Central memory CD8-positive, alpha-beta T cell (primary cell): ENCODE measurements at places on chromosomes 2 and 18.

GRCh38 chr2:217071416-217071815, 211.6 kb upstream of the TNP1 start:
- H3K4me1 ChIP-seq: no peaks in the 10 kb centered on the region
- H3K27ac ChIP-seq: no peak overlapping the region
- no peaks in the 10 kb centered on the region for H3K27me3 ChIP-seq
- H3K36me3 ChIP-seq: no peaks in the 10 kb centered on the region
- DNase-seq: no peak

DNA sequence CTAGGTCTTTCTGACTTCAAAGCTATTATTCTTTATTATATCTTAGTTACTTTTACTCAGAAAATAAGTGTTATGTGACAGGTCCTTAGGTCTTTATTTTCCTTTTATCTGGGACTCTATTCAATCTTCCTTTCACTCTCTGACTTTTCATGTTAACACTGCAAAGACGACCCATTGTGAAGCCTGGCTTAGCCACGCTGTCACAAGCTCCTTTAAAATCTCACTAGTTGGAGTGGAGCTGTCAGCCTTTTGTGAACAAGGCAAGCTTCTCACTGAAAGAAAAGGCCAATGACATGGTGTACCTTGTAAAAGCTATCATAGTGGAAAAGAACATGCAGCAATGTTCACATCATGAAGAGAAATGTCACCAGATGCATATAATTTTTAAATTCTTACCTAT, 1130.7 kb upstream of the FAM98A start:
- H3K27me3 ChIP-seq: no peaks in the 10 kb centered on the region
- no peak overlapping the region for H3K4me3 ChIP-seq
- H3K36me3 ChIP-seq: no peaks in the 10 kb centered on the region
- H3K27ac ChIP-seq: no peak overlapping the region
- no peaks in the 10 kb centered on the region for H3K4me1 ChIP-seq
- DNase-seq: no peak

GRCh38 chr2:217440000-217440399, 562.8 kb downstream of the TNS1 start:
- no peaks in the 10 kb centered on the region for H3K4me1 ChIP-seq
- no peak overlapping the region for H3K27ac ChIP-seq
- peaks cover 2% of the 10 kb centered on the region for H3K36me3 ChIP-seq

DNA sequence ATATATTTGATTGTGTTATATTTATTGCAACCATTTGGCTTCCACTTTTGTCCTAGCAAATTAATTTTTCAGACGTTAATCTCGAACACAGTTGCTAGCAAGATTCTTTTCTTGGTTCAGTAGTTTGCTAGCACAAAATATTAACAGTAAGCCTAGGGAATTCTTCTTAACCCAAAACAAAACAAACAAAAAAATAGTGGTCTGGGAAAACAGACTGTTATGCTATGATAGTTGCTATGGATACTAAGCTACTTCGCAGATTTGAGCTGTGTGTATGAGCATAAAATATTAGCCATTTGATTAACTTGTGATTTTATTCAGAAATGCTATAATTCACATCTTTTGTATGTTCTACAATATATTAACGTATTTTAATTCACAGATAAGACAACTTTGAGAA, 541.5 kb upstream of the NETO1 start:
- H3K4me3 ChIP-seq: no peak overlapping the region
- DNase-seq: no peak
- no peaks in the 10 kb centered on the region for H3K4me1 ChIP-seq
- no peaks in the 10 kb centered on the region for H3K36me3 ChIP-seq
- no peaks in the 10 kb centered on the region for H3K27me3 ChIP-seq
